ENCODE measurements at places on chromosomes 3 and 15. TPM values are rescaled to one million over a fixed set of nuclear protein-coding genes. Genes with fewer than 3 reads are reported as not detected.

Gene CPN2
- total RNA-seq, result not detected

Gene TRPM1
- not detected for total RNA-seq

Gene ANKRD34C
- not detected for total RNA-seq

Gene ATP13A5
- total RNA-seq, result 0.06 TPM

DNA sequence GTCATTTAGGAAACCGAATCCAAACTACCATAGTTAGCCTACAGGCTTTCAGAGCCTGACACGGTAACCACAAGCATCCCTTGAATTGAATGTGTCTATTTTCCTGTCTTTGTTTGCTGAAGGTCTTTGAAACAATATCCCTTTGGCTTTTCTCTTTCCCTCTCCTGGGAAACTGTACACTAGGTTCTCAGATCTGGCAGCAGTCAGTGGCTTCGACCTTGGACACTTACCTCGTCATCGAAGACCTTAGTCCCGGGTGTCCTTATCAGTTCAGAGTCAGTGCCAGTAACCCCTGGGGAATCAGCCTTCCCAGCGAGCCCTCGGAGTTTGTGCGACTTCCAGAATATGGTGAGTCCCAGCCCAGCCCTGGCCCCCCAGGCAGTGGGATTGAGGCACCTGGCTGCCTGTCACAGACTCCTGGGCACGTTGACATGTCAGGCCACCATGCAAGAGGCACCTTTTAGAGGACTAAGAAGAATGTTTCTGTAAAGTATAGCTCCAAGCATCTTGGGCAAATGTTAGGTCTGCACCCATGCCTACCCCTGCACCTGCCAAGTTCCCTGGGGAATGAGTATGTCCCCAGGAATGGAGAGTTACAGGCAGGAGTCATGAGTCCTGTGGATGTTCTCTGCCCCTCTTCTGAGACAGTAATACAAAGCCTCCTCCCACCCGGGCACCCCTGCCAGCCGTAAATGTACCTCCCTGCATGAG is 30.4 kb upstream of the UMPS start:
- no peak for DNase-seq

Gene SKIL
- total RNA-seq, result 96.4 TPM

Gene AHSG
- not detected for total RNA-seq

- DNase-seq, result no peak
These were observed 11.6 kb downstream of the LPP start for GRCh38 chr3:188165596-188165995.

- DNase-seq, result peak; percentile 24
These were observed 146.2 kb downstream of the KLF13 start for GRCh38 chr15:31472636-31473384.

DNA sequence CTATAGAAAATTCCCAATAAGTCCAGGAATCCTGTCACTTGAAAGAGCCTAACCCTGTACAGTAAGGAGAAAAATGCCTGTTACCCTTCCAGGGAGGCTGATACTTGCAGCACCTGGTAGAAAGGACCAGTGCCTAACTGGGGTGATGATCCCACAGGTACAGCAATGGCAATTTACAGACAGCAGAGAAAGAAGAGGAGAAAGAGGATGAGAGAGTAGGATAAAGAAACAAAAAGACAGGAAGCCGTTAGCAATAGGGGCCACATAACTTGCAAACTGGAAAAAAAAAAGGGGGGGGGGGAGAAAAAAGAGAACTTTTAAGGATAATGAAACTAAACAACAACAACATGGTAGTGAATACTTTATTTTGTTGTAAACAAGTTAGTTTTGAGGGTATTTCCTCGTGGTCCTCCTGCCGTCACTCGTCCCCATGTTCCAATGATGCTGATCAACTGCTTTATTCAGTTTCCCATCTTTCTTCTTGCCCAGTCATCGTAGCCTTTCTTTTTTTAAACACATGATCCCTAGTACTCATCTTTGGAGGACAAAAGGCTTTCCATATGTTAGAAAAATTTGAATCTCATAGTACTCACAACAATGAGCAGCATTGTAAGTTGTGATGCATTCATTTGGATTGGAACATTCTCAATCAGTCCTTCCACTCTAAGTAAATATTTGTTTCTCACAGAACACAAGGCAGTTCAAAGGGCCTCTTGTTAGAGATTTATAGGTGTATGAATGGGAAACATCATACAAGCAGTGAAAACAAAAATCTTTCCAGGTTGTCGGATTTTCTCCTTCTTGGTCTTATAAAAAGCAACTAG is 8.6 kb downstream of the TM4SF1 start:
- DNase-seq, result no peak

DNA sequence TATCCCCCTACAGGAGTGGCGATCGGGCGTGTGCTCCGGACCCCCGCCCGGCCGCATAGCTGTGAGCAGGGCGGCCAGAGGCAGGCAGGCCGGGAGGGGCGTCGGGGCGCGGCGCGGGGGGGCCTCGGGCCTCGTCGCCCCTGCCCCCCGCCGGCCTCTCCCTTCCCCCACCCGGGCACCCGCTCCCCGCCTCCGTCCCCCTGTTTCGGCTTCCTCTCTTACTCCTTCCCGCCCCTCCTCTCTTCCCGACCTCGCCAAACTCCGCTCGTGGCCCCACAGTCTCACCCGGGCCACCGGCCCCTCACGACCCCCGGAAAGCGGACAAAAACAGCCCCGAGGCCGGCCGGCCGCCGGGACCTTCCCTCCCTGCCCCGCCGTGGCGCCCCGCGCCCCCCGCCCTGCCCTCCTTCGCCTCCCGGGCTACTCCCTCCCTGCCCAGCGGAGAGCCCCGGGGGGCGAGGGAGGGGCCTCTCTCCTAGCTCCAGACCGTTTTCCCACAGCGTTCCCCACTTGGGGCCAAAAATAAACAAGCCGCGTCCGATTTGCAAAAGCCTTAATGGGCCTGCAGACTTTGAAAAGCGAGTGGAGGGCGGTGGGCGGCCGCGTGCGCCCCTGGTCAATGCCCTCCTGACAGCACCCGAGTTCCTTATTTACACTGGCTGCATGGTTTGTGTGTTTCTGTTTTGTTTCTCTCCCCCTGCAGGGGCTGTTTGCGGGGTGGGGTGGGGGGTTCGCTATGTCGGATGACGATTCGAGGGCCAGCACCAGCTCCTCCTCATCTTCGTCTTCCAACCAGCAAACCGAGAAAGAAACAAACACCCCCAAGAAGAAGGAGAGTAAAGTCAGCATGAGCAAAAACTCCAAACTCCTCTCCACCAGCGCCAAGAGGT is 1.0 kb downstream of the UBE2E1 start:
- peak; percentile 68 for DNase-seq

DNA sequence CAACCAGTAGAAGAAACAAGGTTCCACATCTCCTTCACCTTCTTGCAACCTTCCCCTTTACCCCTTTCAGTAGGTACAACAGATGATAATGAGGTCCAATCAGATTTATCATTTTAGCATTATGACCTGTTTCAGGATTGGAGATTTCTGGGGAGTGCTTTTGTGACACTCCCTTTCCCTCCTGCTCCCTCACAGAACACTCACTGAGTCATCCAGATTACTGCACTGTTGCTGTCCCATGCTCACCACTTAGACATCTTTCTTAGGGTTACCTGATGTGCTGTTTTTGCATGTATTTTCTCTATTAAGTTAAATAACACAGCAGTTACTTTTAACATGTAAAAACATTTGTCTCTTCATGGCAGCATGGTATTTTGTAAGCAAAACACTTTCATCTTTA is 118.5 kb downstream of the MFSD1 start:
- no peak for DNase-seq

DNA sequence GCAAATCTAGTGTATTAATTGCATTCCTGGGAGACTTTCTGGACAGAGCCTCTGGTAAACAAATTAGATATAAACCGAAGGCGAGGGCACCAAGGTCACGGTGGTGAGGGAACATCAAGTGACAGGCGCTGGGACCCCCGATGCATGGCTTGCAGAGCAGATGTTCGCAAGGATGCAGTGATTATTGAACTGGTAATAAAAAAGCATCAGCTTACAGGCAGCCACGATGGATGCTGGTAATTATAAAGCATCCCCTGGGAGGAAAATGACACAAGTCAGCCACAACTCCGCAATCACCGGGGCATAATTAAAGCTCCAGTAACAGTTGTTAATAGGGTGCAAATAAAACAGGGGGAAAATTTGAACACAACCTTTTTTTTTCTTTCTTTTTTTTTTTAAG is 231.1 kb upstream of the DPH6 start:
- no peak for DNase-seq

- DNase-seq, result peak; percentile 9
These were observed 467.9 kb upstream of the ATP11B start for GRCh38 chr3:182325213-182325950.

DNA sequence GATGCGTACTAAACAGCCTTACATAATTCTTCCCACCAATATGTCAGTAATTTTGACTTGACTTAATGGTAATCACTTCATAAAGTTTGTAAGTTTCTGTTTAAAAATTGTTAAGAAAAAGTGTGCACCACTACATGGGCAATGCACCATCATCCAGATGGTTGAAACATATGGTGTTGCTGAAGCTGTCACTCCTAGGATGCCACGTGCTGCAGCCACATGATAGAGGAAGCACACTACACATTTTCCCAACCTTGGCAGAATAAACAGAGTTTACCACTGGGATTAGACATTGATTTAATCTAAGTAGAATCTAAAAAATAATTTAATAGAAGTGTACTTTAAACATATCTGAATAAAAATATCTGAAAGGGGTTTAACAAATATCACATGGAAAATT is 1209.9 kb downstream of the NSUN3 start:
- DNase-seq, result no peak

GRCh38 chr3:180183346-180183745 is 146.6 kb upstream of the PEX5L start:
- no peak for DNase-seq

DNA sequence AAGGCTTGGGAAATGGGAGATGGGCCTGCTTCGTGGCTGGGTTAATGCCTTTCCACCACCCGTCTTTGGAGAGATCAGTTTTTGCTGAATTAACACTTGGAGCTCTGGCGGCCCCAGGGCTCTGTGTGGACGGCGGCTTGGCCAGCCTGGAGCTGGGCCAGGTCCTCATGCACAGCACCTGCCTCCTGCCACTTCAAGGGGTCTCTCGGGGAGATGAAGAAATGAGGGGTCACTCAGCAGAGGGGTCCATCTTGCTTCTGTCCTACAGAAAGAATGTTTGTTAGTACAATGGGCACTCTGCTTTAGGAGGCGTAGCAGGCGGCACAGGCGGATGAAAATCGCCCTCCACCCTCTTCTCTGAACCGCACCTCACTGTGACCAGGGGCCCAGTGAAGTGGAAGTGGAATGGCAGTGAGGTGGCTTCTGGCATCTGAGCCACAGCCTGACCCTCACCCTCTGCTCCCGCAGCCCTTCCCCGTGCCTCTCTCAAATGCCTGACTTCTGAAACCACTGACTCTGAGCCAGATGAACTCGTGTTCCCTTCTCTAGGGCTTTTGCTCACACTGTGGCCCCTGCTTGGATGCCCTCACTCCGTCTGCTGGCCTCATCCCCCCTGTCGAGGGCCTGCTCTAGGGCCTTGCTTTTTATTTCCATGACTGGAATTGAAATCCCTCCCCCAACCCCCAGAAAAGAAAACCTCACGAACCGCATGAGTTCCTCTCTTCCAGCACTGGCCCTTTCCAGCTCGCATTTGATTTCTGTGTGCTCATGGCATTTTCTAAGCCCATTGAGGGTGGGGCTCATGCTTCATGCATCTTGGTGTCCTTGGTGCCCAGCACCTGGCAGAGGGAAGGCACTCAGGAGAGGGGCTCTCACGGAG is 42.2 kb downstream of the CHDH start:
- no peak for DNase-seq

DNA sequence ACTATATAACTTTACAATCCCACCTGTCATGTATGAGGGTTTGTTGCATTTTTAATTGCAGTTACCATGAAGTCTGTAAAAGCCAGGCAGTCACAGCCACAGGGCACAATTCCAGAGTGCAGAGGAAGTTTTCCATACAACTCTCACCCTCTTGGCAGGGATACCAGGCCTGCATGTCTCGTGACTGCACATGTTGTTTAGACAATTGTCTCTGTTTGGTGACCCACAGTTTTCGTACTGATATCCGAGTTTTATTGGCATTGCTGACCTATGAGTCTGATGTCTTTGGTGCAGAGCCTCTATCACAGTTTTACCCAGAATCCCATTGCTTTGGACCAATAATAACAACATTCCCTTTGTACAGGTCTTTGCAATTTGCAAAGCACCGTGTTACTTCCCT is 24.9 kb upstream of the MYZAP start:
- no peak for DNase-seq

- no peak for DNase-seq
These were observed 12.0 kb upstream of the GRIP2 start for GRCh38 chr3:14552041-14552648.

- no peak for DNase-seq
These were observed 318.7 kb upstream of the LMCD1 start for GRCh38 chr3:8182904-8183303.

Gene MYZAP
- 13.0 TPM for total RNA-seq

DNA sequence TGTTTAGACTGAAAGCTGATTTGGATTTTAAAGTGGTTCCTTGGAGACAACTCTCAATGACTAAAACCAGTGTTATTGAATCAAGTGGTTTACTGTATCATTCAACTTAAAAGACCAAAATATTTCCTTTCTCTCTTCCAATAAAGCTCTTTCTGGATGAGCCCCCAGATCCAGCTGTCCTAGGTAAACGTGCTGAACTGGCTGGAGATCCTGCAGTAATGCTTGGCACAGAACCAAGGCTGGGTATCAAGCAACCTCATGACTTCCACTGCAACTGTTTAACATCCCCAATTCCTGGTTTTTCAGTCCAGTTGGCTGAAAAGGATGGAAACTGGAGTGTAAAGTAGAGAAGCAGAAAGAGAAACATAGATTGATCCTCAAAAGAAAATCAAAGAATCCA is 28.9 kb downstream of the SEC22C start:
- no peak for DNase-seq

DNA sequence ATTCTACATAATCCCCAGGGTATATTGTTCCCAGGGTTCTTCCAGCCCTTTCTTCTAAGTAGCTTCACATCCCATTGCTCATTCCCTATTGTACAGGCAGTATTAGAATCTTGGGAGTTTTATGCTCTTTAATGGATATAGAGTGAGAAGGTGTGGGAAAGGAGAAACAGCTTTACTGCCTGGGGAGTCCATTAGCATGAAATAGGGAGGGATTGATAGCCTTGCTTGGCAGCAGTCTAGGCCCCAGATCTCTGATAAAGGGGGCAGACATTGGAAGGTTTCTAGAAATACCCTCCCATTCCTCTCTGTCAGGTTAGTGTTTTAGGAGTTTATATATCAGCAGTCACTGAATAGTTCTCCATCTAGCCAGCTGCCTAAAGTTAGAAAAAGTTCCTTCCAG is 334.3 kb downstream of the UNC13C start:
- no peak for DNase-seq

Gene PRTG
- total RNA-seq, result 50.3 TPM

- DNase-seq, result no peak
These were observed 101.6 kb upstream of the PRR20G start for GRCh38 chr3:127389420-127389819.

- DNase-seq, result no peak
These were observed 35.9 kb downstream of the SLC12A1 start for GRCh38 chr15:48242015-48242414.

GRCh38 chr3:66418475-66418931 is 82.3 kb downstream of the LRIG1 start:
- DNase-seq, result no peak
